ENCODE measurements at places on chromosomes 1 and 21. TPM values are rescaled to one million over a fixed set of nuclear protein-coding genes. Genes with fewer than 3 reads are reported as not detected.

B3GALT2 gene
- 1.2 TPM for polyA plus RNA-seq

DNA sequence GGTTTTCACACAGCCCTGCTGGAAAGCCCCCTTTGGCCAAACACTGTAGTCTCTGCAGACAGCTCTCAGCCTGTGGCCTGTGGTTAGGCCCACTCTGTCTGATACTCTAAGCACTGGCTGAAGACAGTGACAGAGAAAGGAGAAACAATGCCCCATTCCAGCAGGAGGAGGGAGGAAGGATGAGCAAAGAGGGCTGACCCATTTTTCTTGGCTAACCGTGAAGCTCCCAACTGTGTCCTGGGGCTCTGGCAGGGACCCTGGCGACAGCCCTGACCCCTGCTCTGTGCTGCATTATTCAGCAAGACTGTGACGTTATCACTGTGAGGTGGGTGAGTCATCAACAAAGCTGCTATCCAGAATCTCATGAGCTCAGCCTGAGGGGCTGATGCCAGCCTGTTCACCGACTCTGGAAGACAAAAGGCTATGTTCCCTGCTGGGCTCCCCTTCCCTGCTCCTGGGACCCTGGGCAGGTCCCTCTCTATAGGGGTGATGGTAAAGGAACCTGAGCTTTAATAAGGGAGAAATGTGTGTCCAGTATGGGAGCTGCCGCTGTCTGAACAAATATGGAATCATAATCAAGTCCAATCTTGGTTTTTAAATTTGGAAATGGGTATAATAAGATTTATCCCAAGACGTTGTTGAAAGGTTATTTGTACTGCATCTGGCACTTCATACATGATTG lies 107.0 kb downstream of the RHOU start:
- DNase-seq: no peak

PRKAA2 gene
- not detected for polyA plus RNA-seq

GRCh38 chr1:36301220-36301619 lies 4.9 kb upstream of the SH3D21 start:
- no peak for DNase-seq

- no peak for DNase-seq
These were observed 451.1 kb downstream of the SETD4 start for GRCh38 chr21:35609263-35609662.

ECM1 gene
- polyA plus RNA-seq: not detected

RHBG gene
- polyA plus RNA-seq: not detected

SFT2D2 gene
- polyA plus RNA-seq: 47.1 TPM

DNA sequence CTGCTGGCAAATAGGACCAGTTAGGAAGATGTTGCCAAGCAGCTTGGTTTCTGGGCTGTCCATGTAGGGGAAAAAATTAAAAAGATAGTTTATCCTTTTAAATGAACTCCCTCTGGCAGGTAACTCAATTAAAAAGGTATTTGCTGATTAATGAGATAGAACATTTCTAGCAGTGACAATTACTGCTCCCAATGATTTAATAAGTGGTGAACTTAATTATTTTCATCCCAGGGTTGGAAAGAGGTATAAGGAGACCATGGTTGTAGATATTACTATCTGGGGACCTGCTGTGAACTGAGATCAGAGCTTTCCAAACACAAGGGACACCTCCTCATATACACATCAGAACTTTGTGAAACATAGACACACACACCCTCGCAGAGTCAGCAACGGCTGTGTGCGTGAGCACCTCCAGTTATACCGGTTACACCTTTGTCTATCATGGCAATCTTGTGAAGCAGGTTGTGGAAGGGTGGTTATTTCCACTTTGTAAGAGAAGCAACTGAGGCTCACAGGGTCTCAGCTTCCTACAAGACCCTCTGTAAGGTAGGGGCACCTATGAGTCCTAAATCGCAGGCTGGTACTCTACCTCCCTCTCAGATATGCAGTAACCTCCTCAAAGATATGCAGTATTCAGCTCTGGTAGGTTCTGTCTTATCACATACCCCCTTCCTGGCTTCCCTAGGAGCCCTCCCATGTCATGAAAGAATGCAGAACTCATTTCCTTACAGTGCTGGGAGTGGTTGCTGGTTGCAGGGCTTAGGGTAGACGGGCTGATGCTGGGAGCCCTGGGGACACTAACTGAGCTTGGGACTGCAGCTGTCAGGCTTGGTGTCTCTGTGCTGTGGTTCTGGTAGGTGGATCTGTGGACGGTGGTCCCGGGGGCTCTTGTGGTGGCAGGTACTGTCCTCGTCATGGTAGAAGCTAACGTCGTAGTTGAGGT lies 18.5 kb upstream of the MAGOH start:
- DNase-seq: no peak

DNA sequence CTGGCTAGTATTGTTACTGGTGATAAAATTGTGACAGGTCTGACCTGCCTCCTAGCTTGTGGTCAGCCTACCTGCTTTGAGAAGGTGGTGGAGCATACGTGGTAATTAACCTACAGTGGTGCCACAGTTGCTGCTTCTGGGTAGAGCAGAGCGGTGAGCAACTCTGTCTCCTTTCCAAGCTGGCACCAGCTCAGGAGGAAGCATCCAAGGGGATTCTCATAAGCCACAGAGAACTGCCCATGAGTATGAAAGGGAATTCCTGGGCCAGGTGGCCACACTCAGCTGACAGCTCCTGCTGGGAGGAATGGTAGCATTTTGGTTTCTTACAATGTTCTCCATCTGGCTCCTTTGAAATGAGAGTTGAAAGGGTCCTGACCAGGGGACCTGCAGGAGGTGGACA lies 39.4 kb downstream of the ATP2B4 start:
- no peak for DNase-seq

AK4 gene
- 0.17 TPM for polyA plus RNA-seq

DNA sequence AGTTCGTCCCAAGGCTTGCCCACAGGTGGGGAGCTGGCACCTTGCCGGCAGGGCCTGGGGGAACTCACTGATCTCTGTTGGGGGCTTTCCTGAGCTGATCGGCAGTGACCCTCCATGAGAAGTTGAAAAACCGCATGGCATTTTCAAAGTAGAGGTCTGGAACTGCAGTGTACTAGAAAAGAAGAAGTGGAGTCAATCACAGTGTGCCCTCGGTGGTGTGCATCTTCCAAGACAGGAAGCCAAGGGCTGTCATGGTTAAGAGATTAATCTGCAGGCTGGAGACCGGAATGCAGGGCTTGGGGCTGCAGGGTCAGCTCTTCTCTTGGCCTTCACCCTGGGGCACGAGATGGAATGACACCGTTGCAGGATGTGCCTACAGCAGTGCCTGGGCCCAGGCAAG lies 56.8 kb downstream of the ECE1 start:
- DNase-seq: no peak

NFASC gene
- polyA plus RNA-seq: not detected

DNA sequence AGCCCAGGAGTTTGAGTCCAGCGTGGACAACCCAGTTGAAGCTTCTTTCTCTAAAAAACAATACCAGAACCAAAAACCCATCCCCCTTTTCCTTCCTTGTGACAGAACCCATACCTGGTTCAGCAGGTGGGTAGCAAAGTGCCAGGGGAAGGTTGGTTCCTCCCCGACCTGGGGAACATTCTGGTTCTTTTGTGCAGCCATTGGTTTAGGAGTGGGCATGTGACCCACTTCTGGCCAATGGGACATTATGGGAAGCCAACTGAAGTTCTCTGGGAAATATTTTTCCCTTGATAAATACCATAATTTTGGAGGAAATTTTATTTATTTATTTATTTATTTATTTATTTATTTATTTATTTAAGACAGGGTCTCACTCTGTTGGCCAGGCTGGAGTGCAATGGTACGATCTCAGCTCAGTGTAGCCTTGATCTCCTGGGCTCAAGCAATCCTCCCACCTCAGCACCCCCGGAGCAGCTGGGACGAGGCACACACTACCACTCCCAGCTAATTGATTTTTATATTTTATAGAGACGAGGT lies 15.8 kb upstream of the MAPKAPK2 start:
- no peak for DNase-seq

DNA sequence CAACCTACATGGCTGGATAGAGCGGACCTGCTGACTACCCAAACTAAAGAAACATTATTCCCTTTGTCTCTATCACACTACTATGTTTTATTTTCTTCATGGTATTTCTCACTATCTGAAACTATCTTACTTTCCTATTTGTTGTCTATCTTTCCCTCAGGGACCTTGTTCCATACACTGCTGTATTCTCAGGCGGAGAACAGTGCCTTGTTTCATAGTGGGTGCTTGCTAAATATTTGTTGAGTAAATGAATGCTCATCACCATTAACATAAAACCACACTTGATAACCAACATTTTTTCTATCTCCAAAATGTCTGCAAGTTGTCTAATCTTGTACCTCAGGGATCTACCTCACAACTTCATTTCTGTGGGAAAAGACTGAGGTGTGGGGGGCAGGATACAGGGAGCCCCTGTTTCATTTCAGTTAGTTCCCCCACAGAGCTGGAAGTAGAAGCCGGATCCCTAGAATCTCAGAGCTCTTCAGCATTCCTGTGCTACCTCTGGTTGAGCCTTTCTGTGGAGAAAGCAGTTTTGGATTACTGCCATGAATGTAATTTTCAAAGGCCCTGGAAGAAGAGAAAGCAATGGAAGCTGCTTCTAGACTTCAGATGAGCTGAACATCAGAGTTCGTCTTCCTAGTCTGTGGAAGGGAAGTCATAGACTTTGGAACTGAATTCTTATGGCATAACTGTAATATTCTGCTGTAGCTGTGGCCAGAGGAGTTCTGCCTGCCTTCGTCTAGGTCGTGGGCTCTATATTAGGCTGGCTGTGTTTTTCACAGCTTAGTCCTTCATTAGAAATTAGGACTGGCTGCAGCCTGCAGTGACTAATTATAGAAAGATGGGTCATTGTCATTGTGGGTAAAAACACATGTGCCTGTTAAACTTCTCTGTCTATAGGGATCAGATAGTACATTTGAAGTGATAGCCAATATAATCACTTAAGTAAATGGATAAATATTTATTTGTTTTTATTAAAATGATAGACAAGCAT lies 293.2 kb upstream of the SGIP1 start:
- DNase-seq: no peak
